Esophagus mucosa (tissue), 1 donor: ENCODE measurements at places on chromosomes 6 and 20. TPM values are rescaled to one million over a fixed set of nuclear protein-coding genes. Genes with fewer than 3 reads are reported as not detected.

The BMP2 gene
- 3.5 TPM for total RNA-seq

The PSORS1C2 gene
- total RNA-seq, result 0.40 TPM

DNA sequence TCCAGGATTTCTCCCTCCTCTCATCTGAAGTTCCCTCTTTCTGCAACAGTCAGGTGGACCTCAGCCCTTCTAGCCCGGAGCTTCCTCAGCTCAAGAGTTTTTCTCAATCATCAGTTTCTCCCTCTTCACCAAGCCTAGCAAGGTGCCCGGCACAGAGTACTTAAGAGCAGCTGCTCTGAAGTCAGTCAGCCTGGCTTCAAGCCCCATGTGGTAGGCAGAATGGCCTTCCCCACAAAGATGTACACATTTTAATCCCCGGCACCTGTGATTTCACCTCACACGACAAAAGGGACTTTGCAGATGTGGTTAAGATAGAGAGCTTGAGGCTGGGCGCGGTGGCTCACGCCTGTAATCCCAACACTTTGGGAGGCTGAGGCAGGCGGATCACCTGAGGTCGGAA, 15.1 kb upstream of the RBPJL start:
- ATAC-seq, result no peak

DNA sequence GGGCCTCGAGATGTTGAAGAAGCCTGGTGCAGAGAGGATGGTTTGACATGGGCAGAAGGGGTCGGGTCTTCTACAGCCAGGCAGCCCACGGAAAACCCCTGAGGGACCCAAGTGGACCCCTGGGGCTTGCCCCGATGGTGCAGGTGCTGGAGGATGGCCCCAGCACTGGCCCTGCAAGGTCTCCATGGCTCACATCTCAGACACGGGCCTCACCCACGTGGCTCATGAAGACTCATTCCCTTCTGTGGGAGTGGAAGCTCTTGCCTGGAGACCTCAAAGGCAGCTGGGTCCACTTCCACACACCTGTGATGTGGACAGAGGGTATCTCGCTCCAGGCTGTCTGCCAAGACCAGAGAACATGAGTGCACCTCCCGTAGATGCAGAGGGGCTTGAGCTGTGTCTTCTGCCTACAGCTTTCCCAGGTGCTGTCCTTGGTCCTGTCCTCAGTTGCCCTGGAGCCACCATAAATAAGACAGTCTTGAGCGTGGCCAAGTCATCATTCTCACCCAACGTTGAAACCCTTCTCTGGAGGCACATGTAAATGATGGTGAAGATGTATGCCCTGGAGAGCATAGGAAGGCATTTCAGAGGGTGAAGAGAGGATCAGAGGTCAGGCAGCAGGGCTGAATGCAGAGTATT, 108.0 kb downstream of the SYNDIG1 start:
- ATAC-seq, result no peak

- peak; percentile 24 for ATAC-seq
Observed at GRCh38 chr6:113500221-113500620, 356.9 kb upstream of the MARCKS start.

GRCh38 chr6:70336996-70337742, 34.3 kb upstream of the COL9A1 start:
- no peak for ATAC-seq

- ATAC-seq, result no peak
Observed at GRCh38 chr6:167151648-167152047, 6.1 kb downstream of the GPR31 start.

GRCh38 chr6:56860475-56860874, 94.4 kb upstream of the BEND6 start:
- ATAC-seq, result peak; percentile 26
